ENCODE measurements at places on chromosomes 12 and 14.

- DNase-seq = no peak
These were observed 75.9 kb downstream of the LIN7A start for GRCh38 chr12:80861641-80862378.

GRCh38 chr12:93237235-93237915, 140.3 kb upstream of the NUDT4 start:
- no peak for DNase-seq

DNA sequence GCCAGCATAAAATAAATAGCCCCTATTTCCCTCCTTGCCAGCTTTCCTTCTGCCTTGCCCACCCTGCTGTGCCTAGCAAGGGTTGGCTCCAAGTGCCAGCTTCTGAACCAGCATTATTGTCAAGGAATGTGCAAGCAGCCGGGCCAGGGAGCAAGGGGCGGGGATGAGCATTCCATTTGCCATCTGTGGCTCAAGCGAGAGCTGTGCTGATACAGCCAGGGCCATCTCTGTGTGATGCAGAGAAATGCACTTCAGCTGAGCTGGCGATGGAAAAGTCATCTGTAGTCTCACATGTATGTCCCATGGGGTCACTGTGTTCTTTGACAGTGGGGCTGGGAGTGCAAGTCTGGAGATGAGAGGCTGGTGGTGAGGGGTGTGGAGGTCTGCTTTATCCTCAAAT, 137.3 kb downstream of the SUDS3 start:
- DNase-seq = no peak

GRCh38 chr12:71551529-71551928, 111.9 kb downstream of the LGR5 start:
- DNase-seq = no peak

DNA sequence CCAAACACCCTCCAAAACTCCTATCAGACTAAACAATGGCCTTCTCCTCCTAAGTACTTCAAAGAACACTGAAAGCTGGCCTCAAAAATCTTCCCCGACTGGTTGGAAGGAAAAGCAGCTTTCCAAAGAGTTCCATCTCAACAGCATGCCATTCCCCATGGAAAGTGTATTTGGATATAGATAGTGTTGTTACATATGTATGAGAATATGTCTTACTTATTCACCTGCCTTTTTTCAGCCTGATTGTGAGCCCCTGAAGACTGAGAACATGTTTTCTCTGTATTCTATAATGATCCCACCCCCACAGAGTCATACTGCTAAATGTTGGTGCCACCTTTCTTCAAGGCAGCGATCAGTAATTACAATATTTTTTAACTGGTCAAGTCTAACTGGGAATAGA, 185.4 kb upstream of the G2E3 start:
- no peak for DNase-seq

Measured in activated gamma-delta T cell (primary cell).